ENCODE measurements at places on chromosomes 2 and 18.

GRCh38 chr2:204112084-204112770 lies 175.7 kb downstream of the ICOS start:
- DNase-seq: no peak

- no peak for DNase-seq
These were observed 104.5 kb downstream of the TDRD15 start for GRCh38 chr2:21228041-21228895.

GRCh38 chr2:219661955-219662395 lies 34.5 kb downstream of the SLC4A3 start:
- DNase-seq: no peak

DNA sequence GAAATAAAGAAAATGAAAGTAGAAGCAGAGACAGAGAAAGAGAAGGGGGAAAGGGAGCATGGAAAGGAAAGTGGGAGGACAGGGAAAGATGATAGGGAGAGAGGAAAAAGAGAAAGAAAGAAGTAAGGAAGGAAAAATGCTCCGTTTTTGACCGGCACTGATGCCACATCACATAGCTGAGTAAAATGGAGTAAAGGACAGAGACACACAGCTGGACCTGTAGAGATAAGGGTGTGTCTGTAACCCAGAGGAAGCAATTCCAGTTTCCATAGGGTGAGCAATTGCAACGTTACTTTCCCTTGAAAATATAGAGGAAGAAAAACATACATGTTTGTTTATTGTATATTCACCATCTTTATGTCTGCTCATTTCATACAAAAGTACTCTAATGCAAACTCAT lies 1866.9 kb upstream of the PIK3C3 start:
- DNase-seq: no peak

DNA sequence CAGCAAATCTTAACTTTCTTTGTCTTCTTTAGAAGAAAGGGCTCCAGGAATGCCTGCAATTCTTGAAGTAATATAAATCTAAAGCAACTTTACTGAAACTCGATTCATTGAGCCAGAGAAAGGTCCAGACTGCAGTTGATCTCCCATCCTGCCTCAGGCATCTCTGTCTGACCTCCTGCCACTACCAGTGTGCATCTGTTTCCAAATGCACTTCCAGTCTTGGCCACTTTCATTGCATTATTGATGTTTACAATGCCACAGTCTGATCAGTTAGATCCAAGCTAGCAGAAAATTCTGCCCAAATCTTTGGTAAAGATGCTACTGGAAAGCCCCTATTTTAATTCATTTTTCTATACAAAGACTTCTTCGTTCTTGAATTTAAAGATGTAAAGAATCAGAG lies 158.0 kb downstream of the RAPGEF4 start:
- no peak for DNase-seq

DNA sequence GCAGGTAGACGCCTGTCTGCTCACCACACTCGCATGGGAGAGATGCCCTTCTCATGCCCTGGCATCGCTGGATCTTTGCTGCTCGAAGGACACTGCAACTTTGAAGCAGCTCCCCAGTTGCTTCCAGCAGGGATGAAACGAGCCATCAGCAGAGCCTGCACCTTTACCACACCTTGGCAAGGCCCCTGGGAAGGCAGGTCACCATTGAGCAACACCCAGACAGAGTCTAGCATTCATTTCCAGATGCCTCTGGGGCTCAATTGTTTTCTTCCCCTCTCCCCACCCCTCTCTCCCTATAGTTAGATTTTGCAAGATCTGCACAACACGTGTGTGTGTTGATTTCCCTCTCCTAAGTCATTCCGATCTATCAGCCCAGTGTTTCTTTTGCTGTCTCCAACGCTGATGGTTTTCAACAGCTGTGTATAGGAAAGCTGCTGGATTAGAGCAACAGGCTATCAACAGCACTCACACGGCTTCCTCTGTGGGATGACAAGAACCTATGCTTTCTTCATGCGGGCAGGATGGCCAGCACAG lies 25.6 kb upstream of the INHBB start:
- DNase-seq: no peak

GRCh38 chr2:226583715-226584114 lies 215.9 kb downstream of the IRS1 start:
- no peak for DNase-seq

DNA sequence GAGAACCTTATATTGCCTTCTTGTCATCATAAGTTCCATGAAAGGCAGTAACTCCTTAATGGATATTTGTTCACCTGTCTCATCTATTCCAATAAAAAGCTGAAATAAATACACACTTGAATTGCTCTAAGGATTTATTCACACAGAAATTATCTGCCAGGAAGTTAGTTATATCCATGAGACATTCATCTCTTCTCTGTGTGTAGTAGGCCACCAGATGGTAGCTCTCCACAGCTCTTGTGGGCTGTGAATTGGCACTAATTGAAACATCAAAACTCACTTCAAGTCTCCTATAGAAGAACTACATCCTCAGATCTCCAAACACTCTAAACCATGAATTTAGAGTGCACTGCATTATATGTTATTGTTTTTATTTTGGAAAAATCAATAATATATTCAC lies 189.6 kb downstream of the DSC3 start:
- DNase-seq: no peak

DNA sequence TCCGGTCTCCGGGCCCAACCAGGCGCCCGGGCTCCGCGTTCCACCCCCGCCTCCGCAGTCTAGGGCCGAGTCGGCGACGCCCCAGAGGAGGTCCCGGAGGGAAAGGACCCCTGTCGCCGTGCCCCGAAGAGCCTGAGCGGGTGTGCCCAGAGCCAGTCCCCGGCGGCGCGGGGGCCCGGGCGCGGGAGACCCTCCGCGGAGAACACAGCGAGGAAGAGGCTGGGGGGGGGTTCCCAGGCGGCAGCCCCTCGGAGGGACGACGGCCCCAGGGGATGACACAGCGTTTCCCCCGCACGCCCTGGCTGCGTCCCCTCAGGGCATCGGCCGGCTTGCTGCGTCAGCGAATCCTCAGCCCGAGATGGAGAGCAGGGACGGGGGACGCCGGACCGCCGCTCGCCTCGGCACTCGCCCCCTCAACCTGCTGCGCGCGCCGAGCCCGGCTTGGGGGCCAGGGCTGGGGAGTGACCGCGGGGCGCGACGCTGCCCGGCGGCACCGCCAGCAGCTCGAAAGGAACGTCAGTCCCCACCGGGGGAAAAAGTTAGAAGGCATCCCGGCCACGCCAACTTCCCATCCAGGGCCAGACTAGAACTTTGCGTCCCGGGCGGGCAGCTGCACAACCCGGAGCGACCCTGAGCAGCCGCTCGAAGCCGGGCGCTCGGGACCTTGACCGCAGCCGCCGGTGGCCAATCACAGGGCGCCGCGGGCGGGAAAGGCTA lies 711 bp downstream of the SFXN5 start:
- DNase-seq: no peak

- no peak for DNase-seq
These were observed 52.7 kb downstream of the ATOH8 start for GRCh38 chr2:85806358-85807118.

DNA sequence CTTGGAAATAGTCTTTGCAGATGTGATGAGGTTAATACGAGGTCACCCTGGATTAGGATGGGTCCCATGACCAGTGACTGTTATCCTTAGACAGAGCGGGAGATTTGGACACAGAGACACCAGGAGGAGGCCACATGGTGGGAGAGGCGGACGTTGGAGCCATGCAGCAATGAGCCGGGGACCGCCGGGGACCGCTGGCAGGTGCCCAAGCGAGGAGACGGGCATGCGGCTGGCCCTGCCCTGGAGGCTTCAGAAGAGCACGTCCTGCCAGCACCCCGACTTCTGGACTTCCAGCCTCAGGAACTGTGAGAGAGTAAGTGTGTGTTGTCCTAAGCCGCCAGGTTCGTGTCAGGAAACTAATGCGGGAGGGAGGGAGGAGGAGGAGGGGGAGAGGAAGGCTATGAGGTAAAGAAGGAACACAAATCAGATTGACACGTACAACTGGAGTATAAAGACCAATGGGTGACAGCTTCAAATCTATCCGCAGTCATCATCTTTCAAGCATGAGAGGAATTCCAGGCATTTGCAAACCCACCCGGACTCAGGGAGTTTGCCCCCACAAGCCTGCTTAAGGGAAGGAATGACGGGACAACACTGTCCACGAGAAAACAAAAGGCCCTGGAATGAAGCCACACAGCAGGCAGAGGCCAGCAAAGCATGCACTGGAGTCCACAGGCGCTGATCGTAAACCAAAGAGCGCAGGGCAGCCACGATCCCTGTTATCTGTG lies 11.6 kb upstream of the BOK start:
- no peak for DNase-seq

DNA sequence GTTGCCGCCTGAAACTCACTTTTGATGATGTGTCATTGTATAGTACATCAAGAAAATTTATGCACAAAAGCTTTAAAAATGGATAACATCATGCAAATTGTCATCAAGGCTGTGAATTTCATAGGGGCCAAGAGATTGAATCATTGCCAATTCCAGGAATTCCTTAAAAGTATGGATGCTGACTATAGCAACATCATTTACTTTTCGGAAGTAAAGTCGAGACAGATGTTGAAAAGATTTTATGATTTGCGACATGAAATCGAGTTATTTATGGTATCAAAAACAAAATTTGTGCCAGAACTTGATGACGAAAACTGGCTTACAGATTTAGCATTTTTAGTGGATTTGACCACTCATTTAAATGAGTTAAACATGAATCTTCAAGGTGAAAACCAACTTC lies 56.3 kb downstream of the ASB1 start:
- DNase-seq: no peak

DNA sequence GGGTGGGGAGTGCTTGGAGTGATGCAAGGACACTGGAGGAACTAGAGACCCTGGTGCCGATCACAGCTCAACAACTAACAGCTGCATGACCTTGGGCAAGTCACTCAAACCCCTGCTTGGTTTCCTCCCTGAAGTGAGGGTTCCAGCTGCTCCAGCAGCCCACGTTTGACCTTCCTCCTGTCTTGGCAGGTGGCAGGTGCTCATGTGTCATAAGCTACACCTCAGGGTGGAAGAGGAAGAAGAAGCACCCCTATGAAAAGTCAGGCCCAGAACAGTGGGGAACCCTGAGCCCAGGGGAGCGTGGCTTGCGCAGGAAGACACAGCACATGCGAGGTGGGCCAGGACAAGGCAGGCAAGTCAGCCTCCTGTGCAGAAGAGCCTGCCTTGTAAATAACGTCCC lies 42.4 kb downstream of the MRPL35 start:
- no peak for DNase-seq

DNA sequence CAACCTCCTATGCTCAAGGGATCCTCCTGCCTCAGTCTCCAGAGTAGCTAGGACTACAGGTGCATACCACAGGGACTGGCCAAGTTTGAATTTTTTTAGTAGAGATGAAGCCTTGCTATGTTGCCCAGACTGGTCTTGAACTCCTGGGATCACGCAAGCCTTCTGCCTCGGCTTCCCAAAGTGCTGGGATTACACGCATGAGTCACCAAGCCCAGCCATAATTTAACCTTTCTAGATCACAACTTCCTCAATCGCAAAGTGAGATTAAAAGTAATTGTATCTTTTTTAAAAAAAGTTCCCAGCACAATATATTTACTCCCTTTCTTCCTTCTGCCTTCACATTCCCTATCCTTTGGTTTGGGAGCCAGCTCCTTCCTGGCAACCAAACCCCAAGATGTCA lies 5.8 kb upstream of the PPP1CB start:
- DNase-seq: no peak

- no peak for DNase-seq
These were observed 29.8 kb downstream of the GPR39 start for GRCh38 chr2:132446444-132446843.

- no peak for DNase-seq
These were observed 4.8 kb upstream of the SLC38A11 start for GRCh38 chr2:164960159-164960558.

DNA sequence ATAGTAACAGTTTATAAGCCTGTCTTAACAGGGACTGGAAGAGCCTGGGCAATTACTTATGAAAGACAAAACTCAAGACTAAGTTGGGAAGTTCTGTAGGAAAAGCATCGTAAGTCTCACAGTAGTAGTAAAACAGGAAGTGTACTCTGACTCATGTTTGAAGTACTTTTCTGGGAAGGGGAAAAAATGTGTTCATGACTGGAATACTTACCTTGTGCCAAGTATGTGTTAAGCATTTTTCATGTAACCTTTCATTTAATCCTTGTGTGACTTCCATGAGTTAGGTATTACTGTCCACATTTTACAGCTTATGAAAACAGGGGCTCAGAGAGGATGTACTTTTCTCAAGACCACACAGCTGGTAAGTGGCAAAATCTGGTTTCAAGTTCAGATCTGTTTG lies 13.7 kb upstream of the SKOR2 start:
- DNase-seq: no peak

DNA sequence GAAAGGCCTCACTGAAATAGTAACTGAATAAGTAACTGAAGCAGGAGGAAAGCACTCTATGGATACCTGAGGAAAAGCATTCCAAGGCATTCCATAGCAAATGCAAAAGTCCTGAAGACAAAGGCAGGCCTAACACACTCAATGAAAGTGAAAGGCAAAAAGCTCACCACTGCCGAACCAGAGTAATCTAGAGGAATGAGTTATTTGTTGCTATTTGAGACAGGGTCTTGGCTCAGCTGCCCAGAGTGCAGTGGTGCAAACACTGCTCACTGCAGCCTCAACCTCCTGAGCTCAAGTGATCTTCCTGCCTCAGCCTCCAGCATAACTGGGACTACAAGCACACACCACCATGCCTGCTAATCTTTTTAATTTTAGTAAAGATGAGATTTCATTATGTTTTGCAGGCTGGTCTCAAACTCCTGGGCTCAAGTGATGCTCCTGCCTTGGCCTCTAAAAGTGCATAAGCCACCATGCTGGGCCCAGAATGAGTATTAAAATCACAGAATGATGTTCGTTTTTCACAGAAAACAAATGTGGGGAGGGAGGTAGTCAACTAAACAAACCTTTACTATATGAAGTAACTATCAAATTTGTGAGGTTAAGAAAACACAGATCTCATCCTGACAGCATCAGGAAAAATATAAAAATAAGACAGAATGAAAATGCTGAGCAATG lies 17.9 kb downstream of the PIAS2 start:
- DNase-seq: no peak

DNA sequence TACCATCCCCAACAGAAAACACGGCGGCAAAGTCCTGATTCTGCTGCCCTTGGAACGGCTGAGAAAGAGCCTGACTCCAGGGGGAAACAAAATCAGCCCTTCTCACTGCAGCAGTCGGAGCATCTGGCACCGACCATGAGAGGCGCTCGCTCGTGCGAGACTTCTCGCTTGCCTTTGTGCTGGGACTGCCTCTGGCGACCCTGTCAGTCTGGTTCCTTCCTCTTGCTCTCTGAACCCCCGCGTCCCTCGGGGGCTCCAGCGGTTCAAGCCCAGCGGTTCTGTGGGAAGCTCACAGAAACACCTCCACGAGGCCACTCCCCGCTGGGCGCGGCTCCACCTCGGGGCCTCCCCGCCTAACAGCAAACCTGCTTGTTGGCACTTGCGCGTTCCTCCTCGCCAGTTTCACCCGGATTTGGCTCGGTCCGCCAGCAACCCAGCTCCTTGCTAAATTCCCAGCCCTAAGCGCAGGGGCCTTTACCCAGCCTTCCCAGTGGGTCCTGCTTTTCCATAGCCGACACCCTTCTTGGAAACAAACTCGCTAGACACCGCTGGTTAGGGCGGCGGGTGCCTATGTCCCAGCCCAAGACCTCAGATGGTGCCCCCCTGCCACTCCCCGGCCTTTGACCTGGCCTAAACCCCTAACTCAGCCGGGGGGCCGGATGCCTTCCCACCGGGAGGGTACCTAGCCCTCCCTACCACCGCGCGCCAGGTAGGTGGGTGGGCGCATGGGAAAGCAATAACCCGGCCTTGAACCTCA lies 2.2 kb downstream of the RND3 start:
- DNase-seq: no peak

GRCh38 chr2:163319006-163319405 lies 416.8 kb downstream of the FIGN start:
- DNase-seq: no peak

- no peak for DNase-seq
These were observed 103.1 kb downstream of the INO80D start for GRCh38 chr2:205982776-205983327.

GRCh38 chr2:163474889-163475288 lies 260.9 kb downstream of the FIGN start:
- DNase-seq: no peak

All from stimulated activated CD8-positive, alpha-beta memory T cell treated with anti-CD3 and anti-CD28 coated beads, Interleukin-4, amount 100 ng/mL, for 4 hours (primary cell).